ENCODE measurements at places on chromosomes 16 and 17.

- DNase-seq, result no peak
Measured at GRCh38 chr16:24589997-24590396, 50.6 kb downstream of the RBBP6 start.

GRCh38 chr17:42537156-42537805, 1.2 kb downstream of the NAGLU start:
- DNase-seq, result no peak

DNA sequence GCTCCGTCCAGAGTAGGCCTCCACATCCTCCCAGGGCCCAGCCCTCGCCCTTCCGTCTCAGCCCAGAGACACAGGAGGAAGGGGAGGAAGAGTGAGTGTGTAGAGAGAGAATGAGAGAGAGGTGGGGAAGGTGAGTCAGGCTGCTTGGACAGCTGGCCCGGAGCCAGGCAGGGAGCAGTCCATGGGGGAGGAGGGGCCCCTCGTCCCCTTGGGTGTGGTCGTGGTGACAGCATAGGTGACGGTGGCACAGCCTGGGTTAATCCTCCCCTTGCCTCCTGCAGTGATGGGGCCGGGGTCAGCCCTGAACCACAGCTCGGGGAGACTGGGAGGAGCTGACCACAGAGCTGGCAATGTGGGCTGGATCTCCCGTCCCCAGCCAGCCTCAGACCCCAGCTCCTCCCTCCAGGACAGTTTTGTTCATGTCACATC, 36.5 kb downstream of the FA2H start:
- DNase-seq, result peak; percentile 1

GRCh38 chr16:2473446-2473926, 1.4 kb upstream of the TBC1D24 start:
- DNase-seq, result peak; percentile 83

DNA sequence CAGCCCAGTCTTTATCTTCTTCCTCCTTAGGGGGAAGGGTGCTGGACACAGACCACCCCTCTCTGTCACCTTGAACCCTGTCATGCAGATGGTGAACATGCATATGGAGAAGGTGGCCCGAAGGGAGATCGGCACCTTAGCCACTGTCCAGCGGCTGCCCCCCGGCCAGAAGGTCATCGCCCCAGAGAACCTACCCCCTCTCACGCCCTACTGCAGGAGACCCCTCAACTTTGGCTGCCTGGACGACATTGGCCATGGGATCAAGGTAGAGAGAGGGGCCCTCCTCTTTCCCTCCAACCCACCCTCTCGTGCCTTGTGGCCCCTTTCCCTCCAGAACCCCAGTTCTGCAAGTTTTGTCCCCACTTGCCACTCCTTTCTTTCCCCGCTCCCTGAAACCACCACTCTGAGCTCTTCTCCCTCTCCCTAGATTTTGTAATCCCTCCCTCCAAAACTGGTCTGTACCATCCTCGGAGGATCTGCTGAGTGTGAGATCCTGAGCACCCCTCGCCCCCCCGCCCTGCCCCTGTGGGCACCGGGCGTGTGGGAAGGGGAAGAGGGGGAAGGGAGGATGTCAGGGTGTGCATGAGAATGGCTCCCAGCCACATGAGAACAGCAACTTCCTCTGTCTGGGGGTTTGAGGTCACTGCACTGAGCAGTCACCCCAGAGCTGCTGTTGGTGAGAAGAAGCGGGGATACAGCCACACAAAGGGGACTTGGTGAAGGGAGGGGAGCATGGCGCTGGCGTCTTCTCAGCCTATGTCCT, 7.3 kb downstream of the ABI3 start:
- no peak for DNase-seq

DNA sequence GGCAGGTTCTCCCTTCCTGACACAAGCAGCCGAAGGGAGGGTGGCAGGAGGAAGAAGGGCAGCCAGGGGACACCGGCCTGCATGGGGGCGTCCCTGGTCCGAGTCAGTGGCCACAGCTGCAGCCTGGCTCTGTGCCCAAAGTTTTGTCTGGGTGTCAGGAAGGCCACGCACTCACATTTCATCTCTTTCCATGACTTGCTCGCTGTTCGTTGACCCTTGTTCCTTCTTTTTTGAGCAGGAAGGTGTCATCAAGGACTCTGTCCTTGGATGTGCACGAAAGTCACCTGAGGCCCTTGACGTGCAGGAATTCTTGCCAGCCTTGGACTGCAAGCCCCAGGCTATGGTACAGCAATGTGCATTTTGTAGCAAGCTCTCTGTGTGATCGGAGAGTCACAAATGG, 93.3 kb downstream of the TNFRSF13B start:
- DNase-seq, result no peak

DNA sequence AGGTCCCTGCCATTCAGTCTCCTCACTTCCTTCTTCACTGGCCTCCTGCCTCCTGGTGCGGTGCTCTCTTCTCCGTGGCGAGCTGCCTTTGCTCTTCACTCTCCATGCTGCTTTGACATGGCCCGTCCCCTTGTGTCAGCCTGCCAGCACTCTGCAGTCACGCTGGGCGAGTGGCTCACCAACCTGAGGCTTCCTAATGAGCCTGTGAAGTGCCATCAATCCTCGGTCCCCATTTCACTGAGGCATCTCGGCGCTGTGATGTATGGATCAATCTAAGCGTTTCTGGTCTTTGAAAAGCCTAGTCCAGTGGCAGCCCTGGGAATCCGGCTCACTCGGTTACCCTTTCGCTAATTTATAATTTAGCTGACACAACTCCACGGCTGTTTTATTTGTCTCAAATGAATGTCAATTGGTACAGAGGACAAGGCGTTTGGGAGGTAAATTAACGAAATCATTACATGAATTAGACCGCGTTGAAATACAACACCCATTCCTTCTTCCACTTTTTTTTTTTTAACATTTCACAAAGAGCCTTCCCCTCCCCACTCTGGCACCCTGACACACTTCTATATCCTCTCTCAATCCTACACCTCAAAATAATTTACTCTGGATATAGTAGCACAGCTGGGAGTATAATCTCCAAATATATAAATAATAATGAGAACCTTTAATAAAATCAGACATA, 610.7 kb downstream of the TMEM114 start:
- peak; percentile 2 for DNase-seq

Measured in NCI-H69 (cell line).